ENCODE measurements at places on chromosomes 11 and 22.

DNA sequence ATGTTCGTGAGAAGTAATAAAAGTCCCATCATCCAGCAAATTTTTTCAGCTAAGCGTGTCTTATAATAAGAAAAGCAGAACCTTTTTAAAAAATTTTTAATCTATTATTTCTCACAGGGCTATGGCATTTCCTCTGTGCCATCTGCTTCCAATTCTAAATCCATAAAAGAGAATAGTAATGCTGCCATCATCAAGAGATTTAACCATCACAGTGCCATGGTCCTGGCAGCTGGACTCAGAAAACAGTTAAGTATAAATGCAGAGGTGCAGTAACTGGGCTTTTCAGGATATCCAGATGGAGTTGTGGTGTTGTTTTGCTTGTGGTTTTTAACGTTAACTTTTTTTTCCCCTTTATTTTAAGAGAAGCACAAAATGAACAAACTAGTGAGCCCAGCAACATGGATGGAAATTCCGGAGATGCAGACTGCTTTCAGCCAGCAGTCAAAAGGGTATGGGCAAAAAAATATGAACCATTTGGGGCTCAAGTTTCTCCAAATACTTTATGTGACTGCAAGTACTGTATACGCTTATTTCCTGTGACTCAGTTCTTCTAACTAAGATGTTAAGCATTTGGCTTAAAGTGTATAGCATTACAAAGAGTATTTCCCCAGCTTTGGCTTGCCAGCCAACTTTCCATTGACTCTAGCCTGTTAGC is 25.2 kb downstream of the GTF2H1 start:
- no peak for DNase-seq

- DNase-seq, result no peak
Observed at GRCh38 chr11:18939314-18939713, at the start of gene MRGPRX1. Gene MRGPRX1, minus strand, starts transcription at chr11:18939414. Its CDS starts 4,630 bp downstream, at chr11:18934784.

- no peak for DNase-seq
Observed at GRCh38 chr11:26276798-26277424, 55.0 kb upstream of the ANO3 start.

DNA sequence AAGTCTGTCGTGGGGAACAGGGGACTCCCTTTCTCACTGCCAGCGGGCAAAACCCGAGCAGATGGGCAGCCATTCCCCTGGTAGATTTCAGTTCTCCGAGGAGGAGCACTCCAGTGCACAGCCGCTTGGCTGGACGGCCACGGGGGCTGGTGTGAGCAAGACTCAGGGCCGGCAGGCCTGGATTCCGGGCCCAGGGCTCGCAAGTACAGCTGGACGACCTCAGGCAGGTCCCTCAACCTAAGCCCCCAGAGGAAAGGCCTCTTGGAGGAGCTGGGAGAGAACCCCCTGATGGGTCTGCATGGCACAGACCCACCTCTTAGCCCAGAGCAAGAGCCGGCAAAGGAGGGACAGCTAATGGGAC is 31.3 kb upstream of the TCF20 start:
- DNase-seq, result no peak

DNA sequence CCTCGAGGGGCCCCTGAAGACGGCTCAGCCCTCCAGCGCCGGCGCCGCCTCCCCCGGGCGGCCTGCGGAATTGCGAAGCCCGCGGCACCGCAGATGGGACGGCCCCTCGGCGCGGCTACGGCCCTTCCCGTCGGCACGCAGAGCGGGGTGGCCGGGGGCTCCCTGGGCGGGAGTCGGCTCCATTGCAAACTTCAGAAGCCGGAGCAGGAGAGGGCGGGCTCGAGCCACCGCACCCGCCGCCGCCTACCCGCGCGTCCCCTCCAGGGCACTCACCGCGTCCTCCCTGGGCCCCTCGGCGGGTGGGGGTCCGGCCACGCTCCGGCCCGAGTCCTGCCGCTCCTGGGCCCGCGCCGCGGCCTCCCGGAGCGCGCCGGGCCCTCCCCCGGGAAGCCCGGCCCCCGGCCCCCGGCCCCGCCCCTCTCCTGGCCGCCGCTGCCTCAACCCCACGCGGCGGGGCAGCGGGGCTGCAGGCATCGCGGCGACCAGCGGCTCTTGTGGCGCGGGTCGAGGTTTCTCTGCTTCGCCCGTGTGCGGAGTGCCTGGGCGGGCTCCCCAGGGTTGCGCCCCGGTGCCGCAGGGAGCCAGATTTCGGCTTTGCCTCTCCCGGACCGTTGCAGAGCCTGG is at the start of gene PACSIN3:
Gene PACSIN3 (minus strand): TSS at position 359 of the 624 bp plus-strand sequence. CDS start 3,707 bp downstream, outside the sequence.
- DNase-seq, result no peak

GRCh38 chr11:103877221-103877620 is 159.2 kb upstream of the DDI1 start:
- DNase-seq, result no peak

DNA sequence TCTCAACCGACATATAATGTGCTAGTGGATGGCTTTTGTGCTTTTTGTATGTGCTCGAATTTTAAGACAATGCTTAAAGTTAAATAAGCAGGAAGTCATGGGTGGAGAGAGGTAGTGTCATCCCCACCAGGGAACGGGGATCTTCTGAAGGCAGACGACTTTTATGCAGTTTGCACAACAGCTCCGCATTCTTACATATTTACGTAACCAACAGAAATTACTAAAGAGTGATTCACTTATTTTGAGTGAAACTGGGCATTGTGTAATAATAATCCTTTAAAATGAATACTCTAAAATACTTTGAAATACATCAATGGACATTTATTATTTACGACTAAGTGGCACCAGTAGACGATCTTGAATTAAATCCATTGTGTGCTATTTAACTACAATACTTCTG is 305.1 kb downstream of the CNTN5 start:
- DNase-seq, result no peak

DNA sequence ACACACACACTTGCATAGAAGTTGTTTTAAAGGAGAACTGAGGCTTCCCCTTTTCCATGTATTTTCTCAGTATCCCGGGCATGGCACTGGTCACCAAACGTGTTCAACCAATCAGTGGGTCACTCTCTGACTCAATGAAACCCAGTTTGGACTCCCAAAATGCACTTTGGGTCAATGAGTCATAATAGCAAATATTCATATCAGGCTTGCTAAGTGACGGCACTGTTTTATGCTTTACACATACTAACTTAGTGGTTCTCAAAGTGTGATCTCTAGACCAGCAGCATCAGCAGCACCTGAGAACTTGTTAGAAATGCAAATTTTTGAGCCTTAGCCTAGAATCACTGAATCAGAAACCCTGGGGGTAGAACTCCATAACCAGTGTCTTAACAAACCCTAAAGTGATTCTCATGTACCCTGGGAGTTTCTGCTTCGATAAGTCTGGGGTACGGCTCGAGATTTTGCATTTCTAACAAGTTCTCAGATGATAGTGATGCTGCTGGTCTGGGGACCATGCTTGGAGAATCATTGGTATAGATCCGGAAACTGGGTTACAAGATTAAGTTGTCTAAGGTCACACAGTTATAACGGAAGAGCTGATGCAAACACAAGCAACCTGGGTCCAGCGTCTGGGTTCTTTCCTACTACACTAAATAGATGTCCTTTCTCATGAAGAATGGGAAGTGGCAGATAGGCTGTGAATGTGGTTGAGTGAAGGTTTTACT is 35.6 kb downstream of the ETS1 start:
- DNase-seq, result no peak

DNA sequence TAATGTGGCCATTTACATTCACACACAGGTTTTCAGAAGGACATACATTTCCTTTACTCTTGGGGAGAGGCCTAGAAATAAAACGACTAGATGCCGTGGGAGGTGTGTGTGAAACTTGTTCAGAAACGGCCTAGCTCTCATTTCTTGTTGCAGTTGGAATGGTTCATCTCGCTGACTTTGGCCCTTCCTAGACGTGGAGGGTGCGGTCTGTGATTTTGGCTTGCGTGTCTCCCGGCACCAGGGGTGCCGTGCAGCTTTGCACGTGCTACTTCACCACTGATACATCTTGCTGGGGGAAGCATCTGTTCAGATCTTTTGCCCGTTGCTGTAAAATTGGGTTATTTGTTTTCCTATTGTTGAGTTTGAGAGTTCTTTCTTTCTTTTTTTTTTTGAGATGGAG is 3.1 kb upstream of the PRR33 start:
- no peak for DNase-seq

- no peak for DNase-seq
Observed at GRCh38 chr11:17719028-17719937, at the start of gene MYOD1. Gene MYOD1, plus strand, starts transcription at chr11:17719571. Its CDS starts 212 bp downstream, at chr11:17719783.

GRCh38 chr11:113774174-113774503 is 647 bp upstream of the ZW10 start:
- DNase-seq, result no peak

DNA sequence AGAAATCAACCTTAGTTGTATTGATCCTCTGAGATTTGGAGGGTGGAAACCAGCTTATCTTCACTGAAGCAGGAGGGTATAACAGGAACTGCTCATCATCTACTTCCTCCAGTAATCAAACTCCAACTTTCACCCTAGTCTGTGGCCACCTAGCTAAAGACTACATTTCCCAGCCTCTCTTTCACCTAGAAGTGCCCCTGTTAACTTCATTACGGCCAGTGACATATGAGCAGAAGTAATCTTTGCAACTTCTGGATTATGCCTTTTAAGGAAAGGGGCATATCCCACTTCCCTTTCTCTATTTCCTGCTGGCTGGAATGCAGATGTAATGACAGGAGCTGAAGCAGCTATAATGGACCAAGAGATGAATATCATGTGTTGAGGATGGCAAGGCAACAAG is 7.6 kb upstream of the VPS37C start:
- no peak for DNase-seq

DNA sequence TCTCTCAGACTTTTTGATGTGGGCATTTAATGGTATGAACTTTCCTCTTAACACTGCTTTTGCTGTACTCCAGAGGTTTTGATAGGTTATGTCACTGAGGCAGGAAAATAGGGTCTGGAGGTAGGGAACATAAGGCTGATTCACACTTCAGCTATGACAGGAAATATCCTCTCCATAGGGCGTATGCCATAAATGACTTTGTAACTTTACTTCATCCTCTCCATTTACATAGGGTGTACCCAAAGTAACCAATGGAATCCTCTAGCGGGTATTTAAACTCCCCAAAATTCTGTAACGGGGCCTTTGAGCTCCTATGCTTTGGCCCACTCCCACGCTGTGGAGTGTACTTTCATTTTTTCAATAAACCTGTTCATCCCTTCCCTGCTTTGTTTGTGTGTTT is 49.5 kb downstream of the OR2AT4 start:
- DNase-seq, result no peak

GRCh38 chr11:69852056-69852455 is 32.8 kb upstream of the FGF3 start:
- DNase-seq, result no peak

DNA sequence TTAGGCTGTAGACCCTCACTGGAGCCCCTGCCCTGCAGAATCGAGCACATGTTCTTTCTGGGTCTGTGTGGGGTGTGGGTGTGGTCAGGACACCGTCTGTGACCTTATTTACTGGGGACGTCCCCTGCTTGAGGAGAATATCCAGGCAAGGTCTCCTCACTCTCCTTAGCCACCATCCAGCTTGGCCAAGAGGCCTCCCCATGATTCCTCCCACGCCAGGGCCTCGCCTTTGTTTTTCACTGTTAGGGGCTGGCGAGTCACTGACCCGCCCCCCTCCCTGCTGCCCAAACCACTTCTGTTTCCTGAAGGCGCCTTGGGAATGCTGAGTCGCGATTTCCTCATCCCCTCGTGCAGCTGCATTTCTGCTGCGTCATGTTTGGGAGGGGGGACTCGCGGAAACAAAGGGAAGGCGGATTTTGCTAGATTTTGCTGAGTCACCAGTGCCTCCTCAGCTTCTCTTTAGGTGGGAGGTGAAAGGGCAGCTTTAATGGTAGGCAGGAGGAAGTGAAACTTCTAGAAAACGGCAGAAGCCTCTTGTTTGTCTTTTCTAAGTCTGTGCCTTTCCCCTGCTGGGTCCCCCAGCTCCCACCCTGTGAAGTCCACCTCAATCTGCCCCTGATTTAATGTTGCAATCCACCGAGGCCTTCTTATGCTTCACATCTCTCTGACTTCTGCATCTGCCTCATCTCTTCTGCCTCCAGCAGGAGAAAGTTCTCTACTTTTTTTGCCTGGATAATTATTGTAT is 4.0 kb upstream of the HMOX1 start:
- no peak for DNase-seq

DNA sequence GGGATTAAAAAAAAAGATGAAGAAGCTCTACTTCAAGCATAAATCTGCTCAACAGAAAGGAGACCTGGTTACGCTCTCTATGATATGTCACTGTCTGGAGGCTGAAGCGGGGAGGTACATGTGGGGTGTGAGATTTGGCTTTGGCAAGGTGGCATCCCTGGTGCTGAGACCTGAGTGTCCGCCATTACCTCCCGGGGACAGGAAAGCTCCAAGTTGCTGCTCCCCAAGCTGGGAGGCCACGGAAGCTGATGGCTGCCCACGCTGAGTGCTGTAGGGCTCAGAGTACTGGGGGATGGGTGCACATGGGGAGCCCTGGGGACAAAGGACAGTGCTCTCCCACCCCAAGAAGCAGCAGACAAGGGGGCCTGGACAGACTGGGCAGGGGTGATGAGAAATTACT is 167.9 kb downstream of the DSCAML1 start:
- no peak for DNase-seq

GRCh38 chr11:66268952-66269905 is 790 bp downstream of the RAB1B start:
- no peak for DNase-seq

DNA sequence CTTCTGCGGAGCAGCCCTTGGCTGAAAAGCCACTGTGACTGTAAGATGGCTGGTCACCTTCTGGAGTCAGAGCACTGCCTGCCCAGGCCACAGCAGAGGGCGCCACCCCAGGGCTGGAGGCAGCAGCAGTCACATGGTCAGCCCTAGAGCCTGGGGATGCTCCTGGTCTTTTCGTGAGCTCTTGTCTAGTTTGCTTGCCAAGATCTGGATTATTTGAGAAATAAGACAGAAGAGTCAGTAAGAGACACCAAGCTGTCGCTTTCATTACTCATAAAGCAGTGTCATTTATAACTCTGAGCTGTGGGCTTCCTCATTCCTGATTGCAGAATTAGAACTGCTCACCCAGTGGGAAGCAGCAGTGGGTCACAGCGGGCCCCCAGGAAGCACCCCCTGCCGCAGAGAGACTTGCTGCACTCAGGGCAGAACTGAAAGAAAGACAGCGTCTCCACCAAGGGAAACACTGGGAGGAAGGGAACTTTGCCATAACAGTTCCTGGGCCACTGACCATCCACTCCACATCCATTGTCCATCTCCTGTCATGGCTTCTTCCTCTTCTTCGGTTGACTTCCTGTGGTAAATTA is 56.7 kb downstream of the PPP6R2 start:
- DNase-seq, result no peak

DNA sequence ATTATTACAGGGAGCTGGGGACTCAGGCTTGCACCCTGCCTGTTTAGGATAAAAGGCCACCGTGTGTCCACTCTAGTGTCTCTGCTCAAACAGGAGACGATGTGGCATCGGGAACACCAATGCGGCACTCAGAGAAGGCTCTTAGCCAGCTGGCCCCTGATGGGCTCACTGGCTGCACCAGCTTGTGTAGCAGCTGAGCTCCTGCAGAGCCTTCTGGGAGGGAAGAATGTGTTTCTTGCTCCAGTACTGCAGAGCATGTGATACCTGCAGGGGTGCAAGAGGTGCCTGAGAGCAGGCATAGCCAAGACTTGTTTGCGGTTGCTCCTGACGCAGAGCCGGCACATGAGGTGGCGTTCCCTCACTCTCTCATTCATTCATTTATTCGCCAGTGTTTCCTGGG is 44.4 kb upstream of the KCNQ1OT1 start:
- peak; percentile 33 for DNase-seq

All from cerebellar nuclear complex (tissue), 1 donor.